ENCODE measurements at places on chromosomes 13 and 19. TPM values are rescaled to one million over a fixed set of nuclear protein-coding genes. Genes with fewer than 3 reads are reported as not detected.
A peak's percentile ranks its signal among the peaks of the same experiment; 100 is the strongest.

- no peak overlapping the region for H3K4me3 ChIP-seq
- H3K27me3 ChIP-seq = no peaks in the 10 kb centered on the region
- H3K27ac ChIP-seq = no peak overlapping the region
- DNase-seq = no peak
These were observed 481.4 kb downstream of the SUCLA2 start for GRCh38 chr13:47519626-47520025.

DNA sequence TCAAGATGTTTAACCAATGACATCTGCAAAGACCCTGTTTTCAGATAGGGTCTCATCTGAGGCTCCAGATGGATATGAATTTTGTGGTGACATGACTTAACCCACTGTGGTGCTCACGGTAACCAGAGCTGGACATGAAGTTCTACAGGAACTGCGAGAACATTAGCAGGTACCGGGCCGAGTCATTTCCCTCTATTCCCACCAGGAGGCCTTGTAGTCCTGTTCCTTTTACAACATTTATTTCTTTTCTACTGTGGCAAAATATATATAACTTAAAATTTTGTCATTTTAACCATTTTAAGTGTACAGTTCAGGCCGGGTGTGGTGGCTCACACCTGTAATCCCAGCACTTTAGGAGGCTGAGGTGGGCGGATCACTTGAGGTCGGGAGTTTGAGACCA, 7.6 kb upstream of the TSPAN16 start:
- H3K27me3 ChIP-seq = no peaks in the 10 kb centered on the region
- no peaks in the 10 kb centered on the region for H3K4me1 ChIP-seq
- H3K36me3 ChIP-seq = no peaks in the 10 kb centered on the region
- no peak overlapping the region for H3K27ac ChIP-seq

- no peaks in the 10 kb centered on the region for H3K27me3 ChIP-seq
- H3K4me1 ChIP-seq = no peaks in the 10 kb centered on the region
- H3K36me3 ChIP-seq = no peaks in the 10 kb centered on the region
- H3K4me3 ChIP-seq = no peak within 1 kb of the TSS
- no peak for DNase-seq
These were observed at the start of gene IPO5 for GRCh38 chr13:97953376-97953970. TSS of gene IPO5 (plus strand) at chr13:97953675. CDS start at chr13:97976697, 23,022 bp downstream.

GRCh38 chr19:22026687-22027086, 15.9 kb upstream of the ZNF208 start:
- DNase-seq = no peak
- no peak overlapping the region for H3K27ac ChIP-seq
- no peaks in the 10 kb centered on the region for H3K36me3 ChIP-seq
- no peaks in the 10 kb centered on the region for H3K27me3 ChIP-seq
- no peak overlapping the region for H3K4me3 ChIP-seq

GARIN5A gene
- not detected for total RNA-seq

- H3K36me3 ChIP-seq = no peaks in the 10 kb centered on the region
- H3K27ac ChIP-seq = peak overlapping the region; percentile 6
- DNase-seq = no peak
- H3K4me1 ChIP-seq = peaks cover 8% of the 10 kb centered on the region
- no peaks in the 10 kb centered on the region for H3K27me3 ChIP-seq
These were observed 18.4 kb downstream of the LRCH1 start for GRCh38 chr13:46571189-46571908.

SSC5D gene
- total RNA-seq = 64.1 TPM

PCDH8 gene
- total RNA-seq = 0.21 TPM

GRCh38 chr19:7348587-7349230, at the start of gene ARHGEF18:
TSS of gene ARHGEF18 (plus strand) at chr19:7348937. CDS start at chr19:7362891, 13,954 bp downstream.
- no peaks in the 10 kb centered on the region for H3K36me3 ChIP-seq
- H3K27me3 ChIP-seq = no peaks in the 10 kb centered on the region
- H3K27ac ChIP-seq = no peak within 1 kb of the TSS
- H3K4me1 ChIP-seq = no peaks in the 10 kb centered on the region
- H3K4me3 ChIP-seq = no peak within 1 kb of the TSS

ZNF573 gene
- total RNA-seq = 16.2 TPM

ZNF726 gene
- 0.75 TPM for total RNA-seq
